IPS DF 19.7 (cell line): ENCODE measurements at places on chromosomes 1 and 21.

- no peak for DNase-seq
These were observed 97.5 kb downstream of the CLEC20A start for GRCh38 chr1:178399177-178399728.

DNA sequence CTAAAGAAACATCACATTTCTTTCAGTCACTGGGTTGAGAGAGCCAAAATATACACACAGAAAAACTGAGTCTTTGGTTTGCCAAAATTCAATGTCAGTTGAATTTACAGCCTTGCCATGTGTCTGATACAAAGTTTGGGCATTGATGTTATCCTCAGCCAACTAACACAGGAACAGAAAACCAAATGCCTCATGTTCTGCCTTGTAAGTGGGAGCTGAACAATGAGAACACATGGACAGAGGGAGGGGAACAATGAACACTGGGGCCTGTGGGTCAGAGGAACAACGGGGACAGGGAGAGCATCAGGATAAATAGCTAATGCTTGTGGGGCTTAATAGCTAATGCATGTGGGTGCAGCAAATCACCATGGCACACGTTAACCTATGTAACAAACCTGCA, 39.6 kb upstream of the C21orf91 start:
- DNase-seq, result no peak

GRCh38 chr21:41568606-41569385, 60.8 kb upstream of the TMPRSS2 start:
- DNase-seq, result no peak

DNA sequence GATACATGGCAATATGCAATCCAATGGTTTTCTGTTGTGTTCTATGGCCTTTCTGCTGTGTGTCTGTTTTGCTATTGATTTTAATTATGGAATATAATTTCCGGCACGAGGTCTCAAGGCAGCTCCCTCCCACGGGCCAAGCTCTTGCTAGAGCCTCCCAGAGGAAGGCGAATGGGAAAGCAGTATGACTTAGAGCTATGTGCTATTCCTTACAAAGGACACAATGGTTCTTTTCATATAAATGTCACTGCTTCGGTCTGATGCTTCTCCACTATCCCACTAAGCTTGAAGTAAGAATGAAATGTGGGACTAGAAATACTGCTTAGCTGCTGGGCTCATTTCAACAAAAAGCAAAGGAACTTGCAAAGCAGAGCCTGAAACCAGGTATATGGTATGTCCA, 322.2 kb upstream of the BEND5 start:
- no peak for DNase-seq

DNA sequence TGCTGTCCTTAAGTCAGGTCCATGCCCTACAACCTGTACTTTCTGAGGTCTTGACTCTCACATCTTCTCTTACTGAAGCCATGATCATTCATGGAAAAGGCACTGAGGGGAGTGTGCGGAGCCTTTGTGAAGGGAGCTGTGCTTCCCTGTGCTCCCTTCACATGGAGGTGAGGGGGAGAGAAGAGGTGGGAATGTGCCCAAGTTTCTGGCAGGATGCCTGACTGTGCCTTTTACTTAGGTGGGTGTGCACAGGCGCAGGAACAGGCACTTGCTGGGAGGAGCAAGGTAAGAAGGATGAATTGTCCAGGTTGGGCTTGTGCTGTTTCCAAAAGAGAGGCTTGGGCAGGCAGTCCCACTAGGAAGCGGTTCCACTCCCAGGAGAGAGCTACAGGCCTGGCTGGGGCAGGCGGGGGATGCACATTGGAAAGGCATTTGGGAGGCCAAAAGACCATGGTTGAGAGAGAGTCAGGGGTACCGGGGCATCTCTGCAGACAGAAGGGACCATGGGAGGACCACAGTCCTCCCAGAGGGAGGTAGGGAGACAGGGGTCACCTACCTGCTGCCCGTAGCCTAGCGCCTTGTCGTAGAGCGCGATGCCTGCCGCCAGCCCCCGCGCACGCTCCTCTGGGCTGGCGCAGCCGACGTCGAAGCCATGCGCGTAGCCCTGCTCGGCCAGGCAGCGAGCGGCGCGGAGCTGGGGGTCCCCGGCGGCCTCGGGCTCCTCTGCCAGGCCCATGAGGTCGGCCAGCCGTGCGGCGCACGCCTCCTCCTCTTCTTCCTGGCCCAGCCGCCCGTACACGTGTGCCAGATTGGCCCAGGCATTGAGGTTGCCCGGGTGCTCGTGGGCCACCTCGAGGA, 853 bp downstream of the TTC22 start:
- no peak for DNase-seq

DNA sequence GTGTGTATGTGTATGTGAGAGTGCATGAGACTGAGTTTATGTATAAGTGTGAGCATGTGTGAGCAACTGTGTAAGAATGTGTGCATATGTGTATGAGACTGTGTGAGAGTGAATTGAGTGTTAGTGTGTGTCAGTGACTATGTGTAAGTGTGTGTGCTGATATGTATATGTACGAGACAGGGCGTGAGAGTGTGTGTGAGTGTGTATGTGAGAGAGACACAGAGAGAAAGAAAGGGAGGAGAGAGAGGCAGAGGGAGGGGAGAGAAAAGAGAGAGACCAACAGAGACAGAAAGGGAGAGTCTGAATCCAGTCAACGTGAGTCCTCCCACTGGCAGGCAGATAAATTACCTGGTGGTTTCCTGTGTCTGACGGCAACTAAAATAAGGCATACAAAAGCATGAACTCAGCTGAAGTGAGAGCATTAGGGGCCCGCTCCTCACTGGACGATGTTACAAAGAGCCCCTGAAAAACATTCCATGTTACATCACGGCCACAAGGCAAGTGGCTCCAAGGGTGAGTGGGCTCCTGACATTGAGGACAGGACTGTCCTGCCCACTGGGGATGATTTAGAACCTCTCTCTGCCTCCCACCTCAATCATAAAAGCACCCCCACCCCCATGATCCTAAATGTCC, 66.6 kb upstream of the TIAM1 start:
- no peak for DNase-seq
